NAMALWA (cell line): ENCODE measurements at places on chromosomes 3 and 15.

DNA sequence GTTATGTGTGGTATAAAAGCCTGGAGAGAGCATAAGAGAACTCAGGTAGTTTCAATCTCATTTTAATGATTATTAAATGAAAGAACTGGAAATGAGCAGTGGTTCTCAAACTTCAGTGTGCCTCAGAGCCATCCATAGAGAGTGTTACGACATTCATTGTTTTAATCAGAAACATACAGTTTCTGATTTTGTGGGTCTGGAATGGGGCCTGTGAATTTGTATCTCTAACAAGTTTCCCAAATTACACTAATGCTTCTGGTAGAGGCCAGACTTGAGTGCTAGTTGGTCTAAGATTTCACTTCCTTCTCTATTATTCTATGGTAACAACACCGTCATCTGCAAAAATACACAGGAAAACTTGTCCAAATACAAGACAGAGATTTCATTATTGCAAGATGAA lies 292.0 kb upstream of the NECTIN3 start:
- no peak for DNase-seq

DNA sequence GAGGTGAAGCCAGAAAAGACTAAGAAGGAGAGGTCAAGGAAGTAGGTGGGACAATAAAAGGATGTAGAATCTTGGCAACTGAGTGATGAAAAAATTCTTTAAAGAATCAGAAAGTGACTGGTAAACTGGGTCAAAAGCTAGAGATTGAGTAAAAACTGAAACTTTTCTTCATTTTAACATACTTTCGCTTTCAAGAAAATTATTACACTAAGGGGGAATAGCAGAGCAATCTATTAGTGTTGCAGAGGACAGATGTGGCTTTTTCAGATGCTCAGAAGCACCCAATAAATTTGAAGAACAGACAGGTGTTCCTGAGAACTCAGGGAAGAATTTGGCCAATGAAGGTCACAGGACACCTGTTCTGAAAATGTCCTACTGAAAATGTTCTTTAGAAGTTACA lies 805.4 kb upstream of the ALCAM start:
- no peak for DNase-seq

- DNase-seq: no peak
Measured at GRCh38 chr3:169493521-169494141, 169.9 kb downstream of the MECOM start.

DNA sequence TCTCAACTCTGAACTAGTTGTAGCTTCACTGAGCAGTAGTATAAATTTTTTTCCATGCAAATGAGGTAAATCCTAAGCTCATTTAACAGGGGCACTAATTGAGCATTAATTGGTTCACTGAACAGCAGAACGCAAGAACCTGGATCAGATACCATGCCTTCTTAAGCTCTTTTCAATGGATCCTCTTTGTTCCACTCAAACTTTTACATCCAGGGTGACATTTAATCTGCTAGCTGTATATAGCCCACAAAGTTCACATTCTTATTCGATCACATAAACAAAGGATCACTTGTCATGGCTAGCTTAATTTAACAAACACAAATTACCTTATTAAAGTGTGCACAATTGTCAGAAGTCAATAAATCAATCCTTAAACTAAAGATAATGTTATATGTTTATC lies 281.6 kb downstream of the CNTN6 start:
- DNase-seq: no peak

DNA sequence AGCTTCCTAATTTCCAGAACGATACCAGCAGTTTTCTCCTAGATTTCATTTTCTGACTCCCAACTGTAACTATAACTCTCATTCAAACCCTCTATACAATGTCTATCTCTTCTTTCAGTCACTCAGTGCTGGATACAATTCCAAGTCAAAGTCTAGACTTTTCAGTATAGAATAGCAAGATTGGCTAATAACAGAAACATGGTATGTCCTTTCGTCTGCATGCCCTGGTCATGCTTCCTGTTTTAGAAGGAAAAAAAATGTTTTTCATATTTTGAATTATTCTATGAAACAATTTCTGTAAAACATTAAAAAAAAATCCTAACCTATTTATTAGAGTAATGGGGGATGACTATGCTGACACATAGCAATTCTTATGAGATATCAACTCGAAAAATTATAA lies 180.0 kb downstream of the KCNAB1 start:
- no peak for DNase-seq

GRCh38 chr15:62972814-62973213 lies 69.7 kb upstream of the TPM1 start:
- DNase-seq: no peak

- DNase-seq: no peak
Measured at GRCh38 chr15:52706091-52706490, 26.9 kb upstream of the ATOSA start.

GRCh38 chr15:67915461-67916374 lies 75.9 kb upstream of the RNU6-1 start:
- DNase-seq: no peak

GRCh38 chr3:41317718-41318117 lies 118.4 kb downstream of the CTNNB1 start:
- no peak for DNase-seq

- no peak for DNase-seq
Measured at GRCh38 chr3:161549261-161549660, 52.7 kb downstream of the OTOL1 start.

GRCh38 chr3:172323894-172324610 lies 124.2 kb downstream of the GHSR start:
- no peak for DNase-seq

DNA sequence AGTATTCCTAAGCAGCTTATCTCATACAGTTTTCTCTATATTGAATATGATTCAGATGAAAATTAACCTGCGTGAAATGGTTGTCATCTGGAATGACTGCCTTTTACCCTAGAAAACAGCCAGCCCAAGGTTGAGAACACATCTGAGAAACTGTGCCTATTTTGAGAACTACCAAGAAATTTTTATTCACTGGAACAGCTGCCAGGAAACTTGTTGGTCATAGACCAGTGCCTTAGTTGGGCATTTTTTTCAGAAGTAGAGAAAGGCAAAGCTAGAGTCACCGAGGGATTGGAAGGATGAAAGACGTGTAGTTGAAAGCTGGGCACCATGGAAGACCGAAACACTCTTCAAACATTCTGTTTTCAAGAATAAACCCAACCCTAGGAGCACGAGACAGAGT lies 277.1 kb downstream of the LPP start:
- DNase-seq: no peak

DNA sequence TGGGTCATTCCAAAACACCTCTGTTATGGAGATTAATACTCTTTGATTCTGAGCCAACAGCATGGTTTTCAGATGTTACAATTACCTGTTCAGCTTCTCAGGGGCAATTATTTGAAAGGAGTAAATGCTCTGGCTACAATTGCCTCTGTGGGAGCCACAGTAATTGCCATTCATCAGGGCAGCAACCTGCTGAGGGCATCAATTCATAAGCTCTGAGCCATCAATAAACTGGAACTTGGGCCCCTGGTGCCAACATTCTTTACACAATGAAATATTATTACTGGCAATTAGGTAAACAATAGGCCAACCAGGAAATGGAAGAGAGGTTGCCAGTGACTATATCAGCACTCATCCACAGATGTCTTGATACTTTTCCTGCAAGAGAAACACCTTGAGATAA lies 660.8 kb downstream of the MECOM start:
- no peak for DNase-seq

DNA sequence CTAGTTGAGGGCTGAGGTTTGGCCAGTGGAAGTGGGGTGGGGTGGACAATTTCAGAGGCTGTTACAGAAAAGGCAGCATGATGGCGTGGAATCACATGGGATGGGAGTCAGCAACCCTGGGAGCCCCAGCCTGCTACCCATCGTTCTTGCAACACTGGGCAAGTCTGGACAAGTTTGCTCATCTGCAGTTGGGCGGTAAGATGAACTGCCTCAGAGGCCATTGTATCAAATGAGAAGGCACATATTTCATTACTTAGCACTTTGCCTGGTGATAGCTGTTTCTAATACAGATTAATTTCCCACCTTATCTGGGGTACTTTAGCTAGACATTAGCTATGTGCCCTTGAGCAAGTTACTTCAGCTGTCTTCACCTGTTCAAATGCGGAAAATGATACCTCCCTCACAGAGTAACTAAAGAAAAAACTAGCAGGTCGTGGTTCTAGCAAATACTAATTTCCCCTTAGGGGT lies 248.9 kb downstream of the THSD4 start:
- DNase-seq: no peak

- DNase-seq: no peak
Measured at GRCh38 chr3:127090218-127091160, 102.4 kb upstream of the PRR23E start.

DNA sequence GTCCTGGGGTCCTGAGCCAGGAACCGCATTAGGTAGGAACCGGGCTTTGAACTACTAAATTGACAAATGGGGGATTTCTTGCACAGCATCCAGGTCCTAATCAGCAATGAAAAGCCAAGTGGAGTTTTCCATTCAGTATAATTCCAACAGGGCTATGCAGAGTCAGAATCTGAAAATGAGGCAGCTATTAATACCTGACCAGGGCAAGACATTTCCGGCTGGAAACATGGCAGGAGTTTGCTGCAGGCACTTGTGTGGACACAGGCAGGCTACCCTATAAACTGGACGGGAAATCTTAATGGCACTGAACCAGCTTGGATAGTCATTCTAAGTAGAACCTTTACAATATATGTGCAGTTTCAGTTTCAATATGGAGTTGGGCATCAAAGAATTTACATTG lies 553.1 kb downstream of the FGF12 start:
- DNase-seq: no peak

- no peak for DNase-seq
Measured at GRCh38 chr3:13317596-13318320, 102.4 kb downstream of the NUP210 start.

DNA sequence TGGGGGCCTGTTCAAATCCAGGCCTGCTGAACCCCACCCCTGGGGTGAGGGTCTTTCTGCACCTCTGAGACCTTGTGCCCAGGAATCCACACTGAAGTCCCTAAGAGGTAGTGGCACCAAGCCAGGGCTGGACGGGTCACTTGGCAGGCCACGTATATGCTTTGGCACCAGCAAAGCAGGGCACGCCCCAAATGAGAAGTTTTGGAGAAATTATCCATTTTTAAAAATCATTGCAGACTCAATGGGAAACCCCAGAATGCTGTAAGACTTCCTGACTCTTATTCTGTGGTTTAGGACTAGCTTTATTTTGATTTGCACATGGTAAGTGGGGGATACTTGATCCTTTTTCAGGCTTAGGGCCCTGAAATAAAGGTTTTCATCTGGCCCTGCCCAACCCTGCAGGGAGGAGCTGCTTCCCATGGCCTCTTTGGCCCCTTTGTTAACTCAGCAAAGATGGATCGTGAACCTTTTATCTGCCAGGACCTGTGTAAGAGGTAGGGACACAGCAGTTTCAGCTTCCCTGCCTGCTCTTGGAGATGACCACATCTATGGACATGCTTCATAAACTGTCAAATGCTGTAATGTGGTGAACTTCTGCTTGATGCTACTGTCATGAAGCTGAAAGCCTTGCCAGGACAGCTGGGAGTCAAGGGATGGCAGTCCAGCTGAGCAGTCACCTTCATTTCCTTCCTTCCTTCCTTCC lies 88.0 kb downstream of the HMG20A start:
- no peak for DNase-seq

DNA sequence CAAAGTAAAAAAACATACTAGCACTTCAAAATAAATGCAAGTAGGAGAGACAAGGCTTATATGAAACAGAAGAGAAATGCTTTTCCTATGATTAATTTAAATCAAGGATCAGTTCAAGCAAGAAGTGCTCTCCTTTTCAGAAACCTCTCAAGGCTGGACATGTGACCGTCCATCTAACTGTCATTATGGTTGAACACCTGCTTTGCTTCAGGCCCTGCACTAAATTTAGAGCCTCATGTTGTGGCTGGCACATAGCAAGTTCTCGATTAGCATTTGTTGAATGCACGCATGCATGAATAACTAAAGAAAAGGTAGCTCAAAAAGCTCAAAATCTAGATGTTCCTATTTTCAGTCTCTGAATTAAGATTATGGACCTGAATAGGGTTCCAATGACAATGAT lies 82.0 kb downstream of the SV2B start:
- no peak for DNase-seq

- no peak for DNase-seq
Measured at GRCh38 chr3:174051191-174051590, 653.6 kb downstream of the NLGN1 start.

GRCh38 chr3:45109771-45110508 lies 36.2 kb downstream of the CDCP1 start:
- peak; percentile 3 for DNase-seq

DNA sequence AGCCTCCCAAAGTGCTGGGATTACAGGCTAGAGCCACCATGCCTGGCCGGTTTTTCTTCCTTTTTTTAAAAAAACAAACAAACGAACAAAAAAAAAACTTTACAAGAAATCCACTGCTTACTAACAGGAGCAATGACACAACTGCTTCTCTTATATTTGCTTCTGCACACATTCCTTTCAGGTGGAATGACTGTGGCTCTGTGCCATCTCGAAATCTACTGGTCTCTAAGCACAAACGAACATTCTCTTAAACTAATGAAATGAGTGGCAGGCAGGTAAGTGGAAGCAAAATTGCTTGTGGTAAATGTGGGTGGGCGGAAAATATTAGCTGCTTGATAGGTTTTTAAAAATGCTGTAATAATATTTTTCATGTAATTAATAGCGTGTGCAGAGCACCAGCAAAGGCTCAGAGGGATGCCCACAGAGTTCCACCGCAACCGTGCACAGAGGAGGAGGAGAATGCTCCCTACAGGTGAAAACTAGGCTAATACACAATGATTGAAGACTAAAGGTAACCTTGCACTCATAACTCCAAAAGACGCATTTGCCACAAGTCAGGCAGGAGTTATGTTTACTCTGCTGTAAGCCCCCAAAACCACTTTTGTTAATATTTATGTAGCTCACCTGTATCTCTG lies 77.4 kb downstream of the LSAMP start:
- DNase-seq: no peak

DNA sequence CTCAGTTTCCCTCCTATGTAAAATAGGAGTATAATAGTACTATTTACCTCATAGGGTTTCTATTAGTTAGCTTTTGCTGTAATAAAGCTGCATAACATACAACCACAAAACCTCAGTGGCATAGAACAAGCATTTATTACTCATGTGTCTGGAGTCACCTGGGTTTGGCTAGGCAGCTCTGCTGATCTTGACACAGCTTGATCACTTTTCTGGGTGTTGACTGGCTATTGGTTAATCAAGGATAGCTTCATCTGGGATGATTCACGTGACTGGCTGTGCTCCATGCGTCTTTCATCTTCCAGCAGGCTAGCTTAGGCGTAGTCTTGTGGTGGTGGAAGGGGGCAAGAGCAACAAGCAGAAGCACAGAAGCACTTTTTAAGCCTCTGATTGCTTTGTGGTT lies 112.6 kb downstream of the SQOR start:
- no peak for DNase-seq

- no peak for DNase-seq
Measured at GRCh38 chr3:177599326-177599725, 402.0 kb upstream of the TBL1XR1 start.
